CD4-positive, alpha-beta T cell treated with Interleukin-15 for 4 hours (primary cell): ENCODE measurements at places on chromosomes 1 and 21.
A peak's percentile ranks its signal among the peaks of the same experiment; 100 is the strongest.

DNA sequence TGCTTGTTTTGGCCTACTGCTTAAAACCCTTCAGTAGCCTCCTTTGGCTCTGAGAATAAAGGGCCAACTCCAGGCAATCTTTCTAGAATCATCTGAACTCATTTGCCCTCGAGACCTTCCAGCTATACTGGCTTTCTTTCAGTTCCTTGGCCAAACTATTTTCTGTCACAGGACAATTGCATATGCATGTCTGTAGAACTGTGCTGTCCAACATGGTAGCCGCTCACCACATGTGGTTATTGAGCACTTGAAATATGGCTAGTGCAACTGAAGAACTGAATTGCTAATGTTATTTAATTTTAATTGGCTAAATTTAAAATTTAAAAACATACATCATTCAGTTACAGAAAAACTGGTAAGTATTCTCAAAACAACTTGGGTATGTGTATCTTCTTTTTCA lies 14.3 kb upstream of the GNL2 start:
- DNase-seq: no peak

DNA sequence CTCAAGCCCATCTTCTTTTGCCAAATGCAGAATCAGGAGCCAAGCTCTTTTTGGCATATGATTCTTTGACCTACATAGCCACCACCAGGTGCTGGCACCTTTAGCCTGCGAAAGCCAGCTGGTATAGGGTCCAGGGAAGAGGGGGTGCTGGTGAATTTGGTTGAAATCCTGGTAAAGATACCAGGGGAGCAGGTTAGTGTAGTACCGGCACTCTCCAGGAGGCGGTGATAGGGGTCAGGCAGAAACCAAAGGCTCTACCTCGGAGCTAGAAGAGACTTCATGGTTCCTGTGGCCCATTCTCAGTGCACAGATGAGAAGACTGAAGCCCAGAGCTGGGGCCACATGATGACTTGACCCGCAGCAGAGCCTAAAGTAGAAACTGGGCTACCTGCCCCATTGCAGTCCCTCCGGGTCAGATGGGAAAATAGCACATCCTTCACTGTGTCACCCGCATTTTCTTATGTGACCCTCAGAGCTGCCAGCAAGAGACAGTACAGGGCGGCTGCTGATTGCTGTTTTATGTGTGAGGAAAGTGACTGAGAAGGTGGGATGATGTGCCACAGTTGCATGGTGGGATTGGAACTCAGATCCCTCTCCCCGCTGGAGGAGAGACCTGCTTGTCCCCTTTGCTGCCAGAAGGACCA lies 36.0 kb upstream of the IL19 start:
- peak; percentile 72 for DNase-seq

- no peak for DNase-seq
Measured at GRCh38 chr1:208216062-208216461, 28.1 kb downstream of the PLXNA2 start.

DNA sequence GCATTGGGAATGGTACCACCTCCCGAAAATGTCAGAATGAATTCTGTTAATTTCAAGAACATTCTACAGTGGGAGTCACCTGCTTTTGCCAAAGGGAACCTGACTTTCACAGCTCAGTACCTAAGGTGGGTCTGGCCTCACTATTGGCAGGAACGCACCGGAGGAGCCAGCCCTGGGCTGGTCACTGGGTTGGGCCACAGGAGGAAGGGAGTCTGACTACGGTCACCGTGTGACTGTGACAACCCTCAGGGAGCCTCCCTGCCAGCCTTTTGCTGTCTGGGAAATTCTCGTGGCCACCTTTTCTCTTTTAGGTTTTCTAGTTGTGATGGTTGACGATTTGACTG lies 2.2 kb downstream of the IL10RB start:
- DNase-seq: no peak

DNA sequence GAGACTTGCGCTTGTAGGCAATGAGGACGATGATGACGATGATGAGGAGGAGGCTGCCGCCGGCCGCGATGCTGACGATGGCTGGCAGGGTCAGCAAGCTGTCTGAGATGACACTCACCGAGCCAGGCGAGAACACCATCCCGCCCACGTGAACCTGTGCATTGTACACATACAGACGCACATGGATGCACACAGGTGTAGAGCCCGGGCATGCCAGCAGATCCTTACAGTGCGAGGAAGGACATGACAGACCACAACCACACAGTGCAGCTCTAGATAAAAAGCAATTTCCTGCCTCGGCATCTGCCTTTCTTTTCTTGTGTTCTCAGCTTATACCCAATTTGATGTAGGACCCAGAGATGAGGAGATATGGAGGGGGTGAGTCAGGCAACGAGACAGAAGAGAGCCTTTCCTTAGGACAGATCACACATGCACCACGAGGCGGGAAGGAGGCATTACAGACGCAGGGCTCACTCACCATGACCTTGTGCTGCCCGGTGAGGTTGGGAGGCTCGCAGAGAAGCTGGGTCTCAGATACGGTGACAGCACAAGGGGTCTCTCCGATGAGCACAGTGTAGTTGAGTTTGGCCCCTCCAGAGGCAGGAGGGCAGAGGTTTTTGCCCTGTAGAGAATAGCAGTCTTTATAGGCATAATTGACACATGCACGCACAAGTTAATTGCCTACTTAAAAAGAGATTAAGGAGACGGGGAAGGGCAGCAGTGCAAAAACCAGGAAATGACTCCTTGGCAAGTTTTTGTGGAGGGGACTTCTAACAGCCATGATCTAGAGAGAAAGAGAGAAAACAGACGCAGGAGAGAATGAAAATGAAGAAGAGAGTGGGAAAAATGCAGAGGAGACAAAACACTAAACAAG lies 133.9 kb upstream of the CD34 start:
- DNase-seq: no peak

DNA sequence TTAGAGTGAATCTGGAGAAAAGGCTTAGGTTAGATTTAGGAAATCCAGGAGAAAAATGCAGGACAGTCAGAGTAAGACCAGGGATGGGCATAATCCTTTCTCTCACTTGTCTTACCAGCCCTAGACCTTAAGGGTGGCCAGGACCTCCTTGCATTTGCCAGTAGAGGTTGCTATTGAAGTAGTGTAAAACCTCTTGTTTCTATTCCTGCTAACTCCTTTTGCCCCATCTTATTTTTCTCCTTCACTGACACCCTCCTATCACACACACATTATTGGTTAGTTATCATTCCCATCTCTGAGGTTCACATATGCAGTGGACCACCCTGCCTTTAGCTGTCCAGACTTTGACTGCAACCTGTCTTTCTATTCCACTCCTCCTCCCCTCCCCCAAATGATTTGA lies 75.0 kb upstream of the MACF1 start:
- no peak for DNase-seq

- peak; percentile 22 for DNase-seq
Measured at GRCh38 chr1:16048573-16049189, 5.1 kb downstream of the CLCNKB start.

- no peak for DNase-seq
Measured at GRCh38 chr1:45608175-45609156, 15.4 kb downstream of the CCDC17 start.

GRCh38 chr1:196193896-196194559 lies 414.2 kb downstream of the KCNT2 start:
- no peak for DNase-seq

GRCh38 chr1:40439247-40439646 lies 11.0 kb upstream of the ZFP69B start:
- no peak for DNase-seq

- DNase-seq: no peak
Measured at GRCh38 chr1:5985250-5985649, 7.0 kb downstream of the NPHP4 start.

- no peak for DNase-seq
Measured at GRCh38 chr1:116087628-116088027, 23.6 kb upstream of the MAB21L3 start.

- DNase-seq: no peak
Measured at GRCh38 chr1:14769486-14770274, 171.2 kb downstream of the KAZN start.

GRCh38 chr1:228453022-228453560 lies 34.1 kb upstream of the RNF187 start:
- no peak for DNase-seq

GRCh38 chr1:226618380-226618779 lies 69.8 kb downstream of the STUM start:
- DNase-seq: no peak

GRCh38 chr1:156947818-156948525 lies 27.5 kb downstream of the LRRC71 start:
- DNase-seq: no peak

DNA sequence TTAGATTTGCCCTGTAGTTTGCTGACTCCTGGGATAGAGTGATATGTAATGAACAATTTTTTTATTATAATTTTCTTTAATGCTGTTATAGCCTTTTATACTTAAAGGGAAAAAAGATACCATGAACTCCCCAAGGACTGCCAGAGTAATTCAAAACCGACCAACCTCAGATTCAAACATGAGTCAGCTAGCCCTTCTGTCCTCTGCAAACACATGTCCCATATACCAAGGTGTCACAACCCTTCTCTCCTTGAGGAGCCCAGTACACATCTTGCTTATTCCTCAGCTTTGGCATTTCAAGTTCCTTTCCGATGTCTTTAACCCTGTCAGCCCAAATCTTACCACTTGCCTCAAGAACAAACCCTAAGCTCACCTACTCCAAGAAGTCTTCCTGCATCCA lies 184.9 kb downstream of the KCNH1 start:
- no peak for DNase-seq

- no peak for DNase-seq
Measured at GRCh38 chr1:174408146-174408545, 39.6 kb upstream of the GPR52 start.

GRCh38 chr1:38231941-38232340 lies 185.3 kb upstream of the POU3F1 start:
- no peak for DNase-seq
